CD4-positive, alpha-beta T cell treated with Interleukin-15 for 1 hour (primary cell): ENCODE measurements at places on chromosomes 5 and 9.
A peak's percentile ranks its signal among the peaks of the same experiment; 100 is the strongest.

DNA sequence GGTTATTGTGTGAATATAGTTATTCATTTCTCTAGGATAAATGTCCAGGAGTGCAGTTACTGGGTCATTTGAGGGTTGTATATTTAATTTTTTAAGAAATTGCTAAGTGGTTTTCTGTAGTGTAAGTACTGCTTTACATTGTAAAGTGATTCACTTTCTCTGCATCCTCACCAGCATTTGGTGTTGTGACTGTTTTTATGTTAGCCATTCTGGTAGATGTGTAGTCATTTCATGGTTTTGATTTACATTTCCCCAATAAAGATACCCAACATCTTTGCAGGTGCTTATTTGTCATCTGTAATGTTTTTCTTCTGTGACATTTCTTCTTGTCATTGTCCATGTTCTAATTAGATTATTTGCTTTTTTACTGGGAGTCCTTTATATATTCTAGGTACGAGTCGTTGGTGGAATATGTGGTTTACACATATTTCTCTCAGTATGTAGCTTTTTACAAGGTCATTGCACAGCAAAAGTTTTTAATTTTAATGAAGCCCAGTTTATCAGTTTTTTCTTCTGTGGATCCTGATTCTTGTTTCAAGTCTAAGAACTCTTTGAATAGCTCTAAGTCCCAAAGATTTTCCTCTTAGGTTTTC, 34.0 kb downstream of the SCGB3A1 start:
- no peak for DNase-seq

GRCh38 chr9:71647094-71647591, 121.2 kb downstream of the CEMIP2 start:
- peak; percentile 40 for DNase-seq

- no peak for DNase-seq
Measured at GRCh38 chr9:137306066-137306849, 4.2 kb upstream of the NRARP start.

GRCh38 chr9:98363644-98364043, 108.2 kb upstream of the TBC1D2 start:
- no peak for DNase-seq

DNA sequence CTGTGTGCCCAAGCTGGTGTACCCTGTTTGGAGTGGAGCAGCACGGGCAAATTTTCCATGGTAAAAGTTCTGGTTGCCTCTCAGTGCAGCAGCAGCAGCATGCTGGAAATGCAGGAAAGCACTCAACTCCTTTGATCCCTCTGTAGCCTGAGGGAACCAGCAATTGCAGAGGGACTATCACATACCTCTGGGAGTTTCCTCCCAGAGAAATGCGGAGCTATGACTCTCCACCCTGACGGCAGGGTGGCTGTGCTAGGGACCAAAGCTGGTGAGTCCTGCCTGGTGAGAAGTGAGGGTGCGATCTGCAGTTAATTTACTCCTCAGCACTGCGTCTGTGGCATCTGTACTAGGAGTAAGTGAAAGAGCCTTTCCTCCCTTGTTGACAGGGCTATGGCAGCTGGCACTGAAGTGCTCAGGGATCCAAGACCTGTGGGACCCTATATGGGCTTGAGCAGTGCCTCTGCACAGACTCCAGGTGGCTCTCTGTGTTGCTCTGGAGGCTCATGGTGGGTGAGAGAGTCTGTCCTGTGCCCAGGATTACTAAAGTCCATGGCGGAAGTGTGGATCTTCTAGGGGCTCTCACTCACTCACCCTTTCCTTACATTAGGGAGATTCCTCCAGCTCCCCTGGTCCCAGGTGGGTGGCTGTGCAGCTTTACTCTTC, 601.2 kb upstream of the TYRP1 start:
- DNase-seq, result no peak

- DNase-seq, result no peak
Measured at GRCh38 chr5:8184455-8185063, 315.6 kb downstream of the MTRR start.

GRCh38 chr5:133925866-133926488, 42.4 kb downstream of the C5orf15 start:
- no peak for DNase-seq

DNA sequence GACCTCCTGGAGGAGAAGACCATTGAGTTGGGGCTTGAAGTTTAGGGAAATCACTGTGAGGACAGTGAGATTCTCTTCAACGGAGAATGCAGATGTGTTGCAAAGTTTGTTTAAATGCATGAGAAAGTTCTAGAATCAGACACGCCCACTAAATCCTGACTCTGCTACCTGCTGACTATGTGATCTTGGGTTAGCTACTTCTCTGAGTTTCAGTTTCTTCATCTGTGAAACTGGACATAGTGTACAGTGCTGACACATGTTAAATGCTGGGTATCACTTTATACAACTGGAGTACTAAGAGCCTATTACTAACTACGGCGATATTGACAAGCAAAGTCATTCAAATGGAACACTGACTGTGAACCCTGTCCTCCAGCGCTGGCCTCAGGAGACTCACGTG, 255.5 kb downstream of the HSPA4 start:
- no peak for DNase-seq

DNA sequence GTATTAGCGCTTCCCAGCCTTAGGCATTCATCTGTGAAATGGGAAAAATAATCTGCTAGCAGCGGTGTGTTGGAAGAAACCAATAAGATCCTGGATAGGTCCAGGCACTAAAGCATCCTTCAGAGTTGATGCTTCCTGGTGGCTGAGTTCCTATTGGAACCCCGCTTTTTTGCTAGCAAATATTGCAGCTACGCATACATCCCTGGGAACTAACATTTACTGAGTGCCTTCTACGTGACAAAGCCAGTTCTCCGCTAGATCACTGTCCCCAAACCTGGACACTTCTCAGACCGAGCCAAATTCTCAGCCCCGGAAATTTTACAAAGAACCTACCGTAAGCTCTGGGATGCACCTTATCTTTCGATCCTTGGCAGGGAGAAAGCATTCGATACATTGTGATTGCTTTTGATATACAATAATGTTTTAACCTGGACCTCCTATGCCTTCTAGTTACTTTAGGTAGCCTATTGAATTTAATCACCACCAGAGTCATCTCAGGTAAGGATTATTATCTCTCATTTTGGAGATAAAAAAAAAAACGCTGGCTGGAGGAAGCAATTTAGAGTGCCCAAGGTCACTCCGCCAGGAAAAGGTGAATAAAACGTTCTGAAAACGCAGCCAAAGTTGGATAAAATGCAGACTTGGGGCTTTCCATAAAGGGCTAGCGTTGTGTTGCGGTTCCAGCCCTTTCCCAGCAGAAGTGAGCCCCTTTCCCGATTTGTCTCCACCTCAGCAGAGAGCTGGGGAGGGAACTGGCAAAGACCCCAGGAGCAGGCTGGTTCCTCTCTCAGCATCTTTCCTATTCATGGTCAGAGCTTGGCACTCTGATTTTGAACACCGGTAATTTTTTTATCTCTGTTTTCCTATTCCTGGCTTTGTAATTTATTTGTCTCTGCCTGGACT, 2.6 kb upstream of the MSX2 start:
- DNase-seq, result no peak
